Amniotic stem cell (primary cell): ENCODE measurements at places on chromosomes 7 and 10.

DNA sequence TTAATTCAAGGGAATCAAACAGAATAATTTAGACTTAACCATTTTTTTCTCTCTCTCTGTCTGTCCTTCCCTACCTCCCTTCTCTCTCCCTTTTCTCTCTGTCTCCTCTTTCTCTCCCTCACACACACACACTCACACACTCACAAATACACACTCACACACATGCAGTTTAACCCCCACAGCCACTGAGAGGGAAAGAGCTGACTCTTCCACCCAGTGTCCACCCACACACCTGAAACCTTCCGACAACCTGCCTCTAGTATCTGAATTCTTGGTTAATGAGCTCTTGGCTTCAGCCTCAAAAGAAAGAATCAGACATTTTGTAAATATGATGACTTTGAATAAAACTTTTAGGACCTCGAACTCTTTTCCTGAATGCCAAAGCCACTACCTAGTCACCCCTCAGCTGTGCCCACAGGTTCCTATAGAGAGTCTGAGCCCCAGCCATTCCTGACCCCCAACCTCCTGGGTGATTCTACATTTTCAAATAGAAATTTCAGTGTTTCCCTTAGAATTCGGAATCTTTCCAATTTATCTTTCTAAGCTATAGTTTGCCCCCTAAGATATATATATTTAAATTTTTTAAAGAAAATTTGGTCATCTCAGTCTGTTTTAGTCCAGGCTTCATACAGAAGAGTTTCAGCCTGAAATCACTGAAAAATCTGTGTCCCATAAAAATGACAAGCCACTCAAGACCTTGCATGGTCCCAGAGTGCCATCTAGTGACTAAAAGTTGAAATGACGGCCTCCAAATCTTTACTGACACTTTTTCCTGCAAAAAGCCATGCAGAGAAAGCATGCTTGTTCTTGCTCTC, 202.8 kb downstream of the IPMK start:
- DNase-seq: peak; percentile 35

DNA sequence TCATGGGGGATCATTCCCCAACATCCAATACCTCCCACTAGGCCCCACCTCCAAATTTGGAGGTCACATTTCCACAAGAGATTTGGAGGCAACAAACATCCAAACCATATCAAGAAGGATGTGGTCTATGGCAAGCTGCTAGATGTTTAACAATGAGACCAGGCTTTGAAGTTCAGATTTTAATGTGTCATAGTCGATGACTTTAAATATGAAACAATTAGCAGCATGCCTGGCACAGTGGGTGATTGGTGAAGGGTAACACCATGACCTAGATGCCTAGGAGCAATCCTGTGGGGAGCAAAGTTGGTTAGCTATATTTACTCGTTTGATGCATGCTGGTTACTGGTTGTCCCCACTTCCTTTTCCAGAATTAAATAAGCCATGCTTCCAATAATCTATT, 356.4 kb upstream of the VWC2 start:
- no peak for DNase-seq

GRCh38 chr7:142482891-142483658, 225.2 kb upstream of the PRSS58 start:
- DNase-seq: no peak

DNA sequence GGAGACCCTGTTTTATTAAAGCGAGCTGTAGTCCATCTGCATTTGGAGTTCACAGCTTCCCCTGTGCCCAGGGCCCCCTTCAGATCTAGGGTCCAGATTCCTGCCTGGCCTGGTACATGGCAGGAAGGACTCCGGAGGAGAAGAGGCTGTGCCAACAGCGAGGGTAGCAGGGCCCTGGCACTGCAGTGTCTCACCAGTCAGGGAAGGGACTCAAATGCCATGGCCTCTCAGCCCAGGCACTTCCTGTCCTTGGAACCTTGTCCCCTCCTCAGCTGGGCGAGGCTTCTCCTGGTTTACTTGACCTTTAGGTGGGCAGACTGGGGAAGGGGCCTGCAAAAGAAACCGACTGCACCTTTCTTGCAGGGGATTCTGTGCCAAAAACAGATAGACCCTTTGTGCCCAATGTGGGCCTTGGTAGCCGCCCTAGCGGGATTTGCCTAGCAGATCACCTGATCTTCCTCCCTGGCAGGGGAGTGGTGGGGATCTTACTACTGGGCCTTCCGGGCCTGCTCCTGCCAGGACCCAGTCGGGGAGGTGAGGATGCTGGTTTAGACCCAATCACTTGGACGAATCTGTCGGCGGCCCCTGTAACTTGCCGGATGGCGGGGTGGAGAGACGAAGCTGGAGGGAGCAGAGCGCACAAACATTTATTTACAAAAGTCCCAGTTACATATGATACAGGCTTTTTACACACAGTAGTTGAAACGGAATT, 161.9 kb downstream of the RNF216 start:
- no peak for DNase-seq

- no peak for DNase-seq
Observed at GRCh38 chr10:92142512-92142911, 148.4 kb downstream of the CPEB3 start.

GRCh38 chr10:100561005-100561404, 25.3 kb downstream of the HIF1AN start:
- DNase-seq: no peak

GRCh38 chr7:22413211-22413610, 56.3 kb upstream of the RAPGEF5 start:
- DNase-seq: no peak

- DNase-seq: no peak
Observed at GRCh38 chr7:40865441-40866233, 730.8 kb downstream of the SUGCT start.

GRCh38 chr10:44576702-44577191, 191.8 kb upstream of the CXCL12 start:
- DNase-seq: no peak

- DNase-seq: no peak
Observed at GRCh38 chr7:6096581-6096980, 65.4 kb downstream of the ANKRD61 start.

DNA sequence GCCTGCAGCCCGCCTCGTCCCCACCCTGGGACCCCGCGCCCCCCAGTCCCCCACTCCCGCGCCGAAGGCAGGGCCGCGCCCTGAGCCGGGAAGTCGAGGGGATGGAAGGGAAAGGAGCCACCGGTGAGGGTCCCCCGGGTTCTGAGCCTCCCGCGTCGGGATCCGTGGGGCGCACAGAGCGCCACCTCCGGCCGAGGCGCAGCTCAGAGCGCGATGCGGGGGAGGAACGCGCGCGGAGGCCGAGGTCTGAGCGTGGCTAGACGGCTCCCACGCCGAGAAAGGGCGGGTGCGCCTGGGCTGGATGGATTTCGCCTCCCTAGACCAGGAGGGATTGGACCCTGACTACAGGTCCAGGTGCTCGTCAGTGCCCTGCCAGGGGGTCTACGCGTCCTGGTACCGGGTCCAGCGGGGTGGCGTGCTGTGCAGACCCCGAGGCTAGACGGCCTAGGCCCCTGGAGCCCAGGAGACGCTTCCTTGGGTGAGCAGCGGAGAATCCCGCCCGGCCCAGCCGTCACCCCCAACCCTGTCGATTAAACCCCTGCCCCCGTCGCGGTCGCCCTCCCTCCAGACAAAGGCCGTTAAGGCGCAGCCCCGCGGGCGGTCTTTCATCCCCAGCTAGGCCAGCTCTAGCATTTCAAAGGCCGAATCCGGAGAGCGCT, 986 bp upstream of the PDGFA start:
- no peak for DNase-seq

- DNase-seq: no peak
Observed at GRCh38 chr7:50069613-50070012, 23.4 kb downstream of the ZPBP start.

DNA sequence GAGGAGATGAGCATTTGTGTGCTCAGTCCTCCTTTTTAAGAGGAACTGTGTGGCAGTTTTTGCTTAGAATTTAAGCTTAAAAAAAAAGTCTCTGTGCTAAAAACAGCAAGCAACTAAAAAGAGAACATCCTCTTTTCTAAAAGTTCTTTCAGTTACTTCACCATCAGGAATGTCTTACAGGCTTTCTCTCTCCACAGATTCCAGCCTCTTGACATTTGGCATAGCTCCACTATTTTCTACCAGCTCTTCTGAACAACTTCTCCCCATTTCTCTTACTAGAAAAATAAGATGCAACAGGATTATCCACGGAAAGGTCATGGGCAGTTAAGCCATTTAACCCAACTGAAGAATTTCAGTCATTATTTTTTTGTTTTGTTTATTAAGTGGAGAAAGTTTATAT, 13.2 kb downstream of the PCLO start:
- DNase-seq: no peak

DNA sequence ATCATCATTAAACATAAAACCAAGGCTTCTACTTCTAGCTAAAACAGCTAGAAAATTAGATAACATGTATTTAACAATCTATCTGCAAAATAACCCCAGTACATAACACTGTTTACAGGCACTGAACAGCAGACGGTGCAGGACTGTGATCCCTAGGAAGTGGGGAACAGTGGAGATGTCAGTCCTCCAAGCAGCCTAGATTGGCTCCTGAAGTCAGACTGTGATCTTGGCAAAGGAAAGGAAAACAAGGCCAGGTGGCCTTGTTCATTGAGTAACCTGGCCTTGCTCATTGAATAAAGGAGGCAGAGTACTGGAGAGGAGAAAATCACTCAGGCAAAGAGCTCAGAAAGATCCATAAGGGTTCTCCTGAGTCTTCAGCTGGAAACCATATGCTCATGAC, 77.7 kb upstream of the DIP2C start:
- DNase-seq: no peak

DNA sequence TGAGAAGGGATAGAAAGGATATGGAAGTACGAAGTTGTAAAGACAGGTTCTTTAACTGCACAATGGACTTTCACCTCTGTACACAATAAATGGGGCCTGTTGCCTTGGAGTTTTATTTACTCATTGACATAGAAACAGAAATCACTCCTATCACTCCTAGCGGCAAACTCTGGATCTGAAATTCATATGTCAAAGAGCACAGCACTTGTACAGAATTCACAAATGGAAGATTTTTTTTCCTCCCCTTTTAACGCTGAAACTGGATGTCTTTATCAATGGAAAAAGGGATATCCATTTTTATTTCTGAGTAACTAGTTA, 18.2 kb downstream of the NT5C3A start:
- no peak for DNase-seq

- no peak for DNase-seq
Observed at GRCh38 chr10:128887856-128888255, 579.2 kb upstream of the MGMT start.

- peak; percentile 80 for DNase-seq
Observed at GRCh38 chr7:6453734-6454133, 6.0 kb upstream of the DAGLB start.

- no peak for DNase-seq
Observed at GRCh38 chr10:43225787-43226153, 41.1 kb downstream of the RASGEF1A start.

GRCh38 chr7:157829491-157829890, 492.7 kb downstream of the DNAJB6 start:
- no peak for DNase-seq

GRCh38 chr10:98825741-98826140, 379.0 kb upstream of the HPS1 start:
- no peak for DNase-seq

GRCh38 chr7:103867874-103868273, 121.6 kb downstream of the RELN start:
- DNase-seq: no peak

GRCh38 chr10:96765406-96766240, 45.3 kb upstream of the PIK3AP1 start:
- DNase-seq: no peak

DNA sequence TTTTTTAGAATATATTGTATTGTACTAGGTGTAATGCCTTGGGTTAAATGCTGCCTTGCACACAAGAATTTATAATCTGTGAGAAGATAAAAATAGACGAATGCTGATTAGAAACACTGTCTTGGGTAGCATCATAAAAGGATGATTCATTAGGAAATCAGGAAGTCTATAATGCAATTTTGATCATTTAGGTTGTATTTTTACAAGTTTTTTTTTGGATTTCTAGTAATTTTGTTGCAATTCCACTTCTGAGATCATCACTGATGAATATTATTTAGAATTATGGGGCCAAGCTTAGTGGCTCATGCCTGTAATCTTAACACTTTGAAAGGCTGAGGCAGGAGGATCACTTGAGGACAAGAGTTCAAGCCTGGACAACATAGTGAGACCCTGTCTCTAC, 29.6 kb downstream of the WBP1L start:
- no peak for DNase-seq

DNA sequence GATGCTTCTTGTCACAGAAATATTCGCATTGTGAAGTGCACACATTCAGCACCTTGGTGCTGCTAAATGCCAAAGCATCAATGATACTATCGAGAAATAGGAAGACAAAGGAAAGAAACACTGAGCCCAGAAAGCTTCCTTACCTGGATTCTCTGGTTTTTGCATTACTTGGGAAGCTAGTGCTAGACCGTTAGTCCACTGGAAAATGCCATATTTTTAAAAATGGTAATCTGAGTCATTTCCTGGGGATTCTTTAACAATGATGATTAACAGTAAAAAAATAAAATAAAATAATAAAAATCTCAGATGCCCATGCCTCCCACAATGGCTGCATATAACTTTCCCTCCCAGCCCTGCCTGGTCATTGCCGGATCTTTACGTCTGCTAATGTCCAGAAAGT, 420.1 kb upstream of the MGMT start:
- no peak for DNase-seq

DNA sequence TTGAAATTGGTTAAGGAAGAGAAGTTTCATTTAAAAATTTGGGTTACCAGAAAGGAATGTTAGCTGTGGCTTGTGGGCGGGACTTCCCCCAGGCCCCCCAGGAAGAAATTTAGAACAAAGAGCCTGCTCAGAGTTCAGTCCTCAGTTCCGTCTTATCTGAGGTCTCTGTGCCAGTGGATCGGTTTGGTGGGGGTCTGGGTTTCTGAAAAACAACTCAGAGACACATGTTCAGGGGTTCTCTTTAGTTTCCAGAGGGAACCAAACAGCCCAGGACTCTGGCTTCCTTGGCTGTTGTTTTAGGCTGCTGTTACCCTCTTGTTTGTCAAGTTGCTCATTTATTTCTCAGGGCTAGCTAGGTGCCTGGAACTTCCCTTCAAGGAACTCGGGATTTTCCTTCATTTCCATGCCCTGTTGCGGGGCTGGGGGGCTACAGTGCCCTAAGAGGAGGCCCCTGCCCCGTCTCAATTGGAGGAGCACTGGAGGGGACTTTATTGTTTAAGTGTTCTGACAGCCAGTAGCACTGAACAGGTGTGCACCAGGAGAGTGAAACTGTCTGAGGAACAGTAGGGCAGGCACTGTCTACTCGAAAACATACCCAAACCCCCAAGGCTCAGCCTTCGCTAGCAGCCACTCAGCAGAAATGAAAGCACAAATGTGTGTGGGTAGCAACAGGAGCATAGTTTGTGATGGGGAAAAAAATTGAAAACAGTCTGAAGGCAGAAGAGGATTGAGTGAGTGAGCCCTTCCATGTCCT, 59.9 kb downstream of the ALOX5 start:
- DNase-seq: no peak

GRCh38 chr10:33353853-33354252, 19.4 kb upstream of the NRP1 start:
- no peak for DNase-seq

DNA sequence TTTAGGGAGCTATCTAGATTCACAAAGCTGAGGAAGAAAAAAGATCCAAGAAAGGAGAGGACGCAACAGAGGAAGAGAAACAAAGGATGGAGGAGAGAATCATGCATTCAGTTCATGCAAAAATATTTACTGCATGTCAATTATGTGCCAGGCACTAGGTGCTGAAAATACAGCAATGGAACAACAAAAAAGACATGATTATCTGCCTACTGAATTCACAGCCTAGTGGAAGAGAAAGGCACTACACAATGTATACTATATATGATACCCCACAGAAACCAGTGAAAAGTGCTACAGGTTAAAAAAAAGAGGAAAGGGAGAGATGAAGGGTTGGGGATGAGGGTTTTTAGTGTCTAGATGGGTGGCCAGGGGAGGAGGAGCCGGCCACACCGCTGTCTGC, 520.4 kb upstream of the CELF2 start:
- DNase-seq: no peak
